ENCODE measurements at places on chromosomes 4 and X.
A peak's percentile ranks its signal among the peaks of the same experiment; 100 is the strongest.

DNA sequence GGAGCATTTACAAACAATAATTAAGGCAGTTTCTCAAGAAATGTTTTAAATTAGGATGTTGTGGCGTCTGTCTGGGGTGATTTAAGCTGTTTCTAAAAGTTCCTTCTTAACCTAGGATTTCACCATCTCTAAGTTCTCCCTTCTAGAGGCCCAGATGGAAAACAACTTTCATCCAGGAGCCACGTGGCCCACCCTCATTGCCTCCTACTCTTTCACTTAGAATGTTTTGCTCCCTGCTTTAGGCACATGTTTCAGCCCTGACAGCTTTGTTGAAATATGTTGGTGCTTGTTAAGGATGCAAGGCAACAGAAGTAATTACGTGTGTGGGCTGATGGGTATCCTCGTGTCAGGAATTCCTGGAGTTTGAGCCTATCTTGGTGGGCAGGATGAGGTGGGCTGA is 131.3 kb downstream of the GUCY2F start:
- no peak for DNase-seq

- no peak for DNase-seq
Measured at GRCh38 chr4:135269125-135269890, 1067.7 kb upstream of the PABPC4L start.

GRCh38 chr4:119643306-119644042 is 14.9 kb upstream of the PDE5A start:
- no peak for DNase-seq

DNA sequence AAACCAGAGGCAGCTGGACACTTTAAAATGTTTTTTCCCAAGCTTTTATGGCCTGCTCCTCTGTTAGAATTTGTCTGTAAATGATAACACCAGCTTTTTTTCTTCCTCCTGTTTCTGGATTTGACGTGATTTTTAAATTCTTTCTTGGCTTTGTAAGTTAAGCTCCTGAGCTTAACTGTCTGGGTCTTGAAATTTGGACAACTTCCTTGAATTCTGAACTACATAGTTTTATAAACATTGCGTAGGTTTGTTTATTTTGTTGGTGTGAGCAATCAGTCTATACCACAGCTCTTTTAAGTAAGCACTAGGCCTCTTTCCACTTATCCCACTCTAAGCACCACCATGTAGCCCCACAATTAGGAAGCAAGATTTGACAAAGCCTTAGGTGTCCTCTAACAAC is 144.4 kb upstream of the GUCY1A1 start:
- no peak for DNase-seq

- peak; percentile 10 for DNase-seq
Measured at GRCh38 chr4:1793496-1793840, 375 bp downstream of the FGFR3 start.

- DNase-seq = no peak
Measured at GRCh38 chr4:13766761-13767540, 139.4 kb upstream of the BOD1L1 start.

GRCh38 chr4:158130204-158130603 is 42.6 kb downstream of the GASK1B start:
- no peak for DNase-seq

GRCh38 chr4:94459462-94460161 is 7.9 kb downstream of the PDLIM5 start:
- no peak for DNase-seq

- DNase-seq = no peak
Measured at GRCh38 chr4:150280081-150280895, 202.0 kb downstream of the DCLK2 start.

- DNase-seq = no peak
Measured at GRCh38 chr4:94551643-94552564, 100.2 kb downstream of the PDLIM5 start.
